D721Med (cell line): ENCODE measurements at places on chromosomes 12 and 14.

- no peak for DNase-seq
Observed at GRCh38 chr12:112971248-112971647, 7.1 kb upstream of the OAS2 start.

DNA sequence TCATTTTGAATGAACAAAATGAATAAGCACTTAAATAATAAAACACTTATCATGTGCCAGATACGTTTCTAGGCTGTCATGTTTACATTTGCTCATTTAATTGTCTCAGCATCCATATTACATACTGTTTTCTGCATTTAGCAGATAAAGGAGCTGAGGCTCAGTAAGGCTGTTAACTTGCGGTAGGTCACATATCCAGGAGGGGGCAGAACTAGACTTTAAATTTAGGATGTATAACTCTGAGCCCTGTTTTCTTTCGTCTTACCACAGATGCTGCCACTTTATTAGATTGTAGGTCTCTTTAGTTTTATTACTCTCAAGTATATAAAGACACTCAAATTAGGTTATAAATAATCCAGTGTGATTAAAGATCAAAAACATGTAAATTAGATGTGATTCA is 17.7 kb downstream of the IRAK4 start:
- DNase-seq = no peak

GRCh38 chr12:53208877-53209463 is 1.9 kb upstream of the ITGB7 start:
- no peak for DNase-seq

- DNase-seq = no peak
Observed at GRCh38 chr12:93785249-93786010, 108.3 kb downstream of the CRADD start.

- no peak for DNase-seq
Observed at GRCh38 chr12:124107351-124107750, 134.3 kb downstream of the ZNF664 start.

DNA sequence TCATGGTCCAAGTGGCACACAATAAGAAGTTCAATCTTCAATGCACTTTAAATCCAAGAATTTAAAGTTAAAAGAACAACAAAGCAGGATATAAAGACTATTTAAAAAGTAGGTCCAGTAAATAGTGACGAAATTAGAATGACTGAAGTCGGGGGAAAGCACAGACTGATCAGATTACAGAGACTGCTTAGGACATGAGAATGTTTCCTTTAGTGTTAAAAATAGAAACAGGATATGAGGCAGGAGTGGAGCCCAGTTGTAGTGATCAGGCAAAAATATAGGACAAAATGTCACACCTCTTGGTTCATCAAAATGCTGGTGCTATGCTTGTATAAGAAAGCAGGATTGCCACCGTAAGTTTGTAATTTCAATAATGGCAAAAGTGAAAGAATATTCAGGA is 52.2 kb upstream of the CD163 start:
- no peak for DNase-seq

DNA sequence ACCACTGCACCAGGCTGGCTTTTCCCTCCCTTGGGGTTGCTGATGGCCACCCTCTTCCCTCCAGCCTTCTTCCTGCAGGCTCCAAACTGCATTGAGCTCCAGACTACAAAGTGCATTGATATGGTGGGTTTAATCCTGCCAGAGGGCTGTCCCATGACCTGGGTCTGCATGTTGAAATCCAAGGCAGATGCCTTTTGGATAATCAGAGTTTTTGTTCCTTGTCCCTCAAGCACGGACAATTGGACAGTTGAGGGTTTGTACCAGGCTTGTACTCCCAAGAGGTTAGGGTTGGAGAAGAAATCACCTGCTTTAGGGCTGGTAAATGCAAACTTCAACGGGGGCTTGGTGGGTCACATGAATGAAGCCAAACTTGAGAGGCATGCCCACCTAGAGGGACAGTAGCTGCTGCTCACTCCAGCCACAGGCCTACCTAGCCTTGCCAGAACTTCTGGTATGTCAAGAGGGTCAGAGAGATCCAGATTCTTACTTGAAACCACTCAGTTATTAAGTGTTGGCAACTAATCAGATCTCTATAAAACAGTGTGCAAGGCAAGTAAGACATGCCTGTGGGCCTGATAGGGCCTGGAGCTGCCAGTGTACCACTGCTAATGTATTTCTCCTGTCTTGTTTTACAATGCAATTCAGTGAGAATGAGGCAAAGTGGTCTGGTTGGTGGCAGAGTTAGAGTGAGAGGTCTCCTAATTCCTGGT is 21.7 kb upstream of the KRT83 start:
- no peak for DNase-seq

DNA sequence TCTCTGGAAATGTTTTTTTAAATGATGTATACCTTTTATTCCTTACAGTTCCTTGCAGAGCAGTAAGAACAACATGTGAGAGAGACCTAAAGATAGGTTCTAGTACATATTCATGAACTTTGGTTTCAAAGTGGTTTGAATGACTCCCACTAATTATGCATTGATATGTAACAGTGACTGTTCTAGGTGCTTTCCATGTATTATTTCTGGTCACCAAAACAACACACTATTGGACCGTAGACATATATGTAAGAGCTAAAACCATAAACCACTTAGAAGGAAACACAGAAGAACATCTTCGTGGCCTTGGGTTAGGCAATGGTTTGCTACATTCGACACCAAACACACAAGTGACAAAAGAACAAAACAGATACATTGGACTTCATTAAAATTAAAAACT is 37.9 kb downstream of the SOX5 start:
- no peak for DNase-seq

GRCh38 chr12:89960011-89960507 is 251.4 kb upstream of the ATP2B1 start:
- DNase-seq = no peak

DNA sequence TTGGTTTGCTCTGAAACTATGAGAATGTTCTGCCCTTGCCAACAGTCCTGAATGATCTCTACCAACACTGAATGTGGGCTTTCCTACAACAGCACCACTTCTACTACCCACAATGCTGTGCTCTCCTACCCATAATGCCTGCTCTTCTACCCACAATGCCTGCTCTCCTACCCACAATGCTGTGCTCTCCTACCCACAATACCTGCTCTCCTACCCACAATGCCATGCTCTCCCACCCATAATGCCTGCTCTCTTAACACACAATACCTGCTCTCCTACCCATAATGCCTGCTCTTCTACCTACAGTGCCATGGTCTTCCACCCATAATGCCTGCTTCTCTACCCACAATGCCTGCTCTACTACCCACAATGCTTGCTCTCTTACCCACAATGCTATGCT is 92.3 kb downstream of the KCNK13 start:
- DNase-seq = no peak

DNA sequence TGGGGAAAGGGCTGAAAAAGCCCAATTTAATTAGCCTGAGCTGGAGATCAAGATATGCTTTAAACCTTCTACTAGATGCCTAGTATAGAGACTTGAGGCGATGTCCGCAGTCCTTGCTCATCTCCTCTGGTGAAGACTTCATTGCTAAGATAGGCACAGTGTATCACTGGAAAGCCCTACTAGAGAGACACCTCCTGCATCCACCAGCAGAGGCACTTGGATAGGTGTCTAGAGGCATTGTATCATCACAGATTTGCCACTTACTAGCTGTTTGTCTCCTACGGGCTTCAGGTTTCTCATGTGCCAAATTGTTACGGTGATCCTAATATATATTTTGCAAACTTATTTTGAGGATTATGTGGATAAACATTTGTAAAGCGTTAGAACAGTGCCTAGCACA is 1048.5 kb downstream of the GALC start:
- no peak for DNase-seq

GRCh38 chr14:50615056-50615455 is 53.0 kb downstream of the SAV1 start:
- no peak for DNase-seq

DNA sequence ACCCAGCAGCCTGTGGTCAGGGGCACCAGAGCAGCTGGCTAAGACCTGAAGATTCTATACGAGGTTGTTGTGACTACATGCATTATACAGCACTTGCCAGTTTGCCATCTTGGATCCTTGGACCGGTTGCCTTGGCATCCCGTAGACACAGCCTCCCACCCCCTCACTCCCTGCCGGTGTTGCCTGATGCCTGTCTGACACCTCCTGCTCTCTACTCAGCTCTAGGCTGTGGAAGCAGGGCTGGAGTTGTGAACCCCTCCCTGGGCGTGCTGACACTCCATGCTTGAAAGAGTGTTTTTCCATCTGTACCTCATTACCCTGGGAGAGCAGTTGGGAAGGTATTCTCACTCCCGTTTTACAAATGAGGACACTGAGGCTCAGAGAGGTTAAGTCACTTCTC is 2.5 kb downstream of the CHGA start:
- no peak for DNase-seq

- no peak for DNase-seq
Observed at GRCh38 chr12:78697817-78698415, 166.7 kb upstream of the SYT1 start.

GRCh38 chr14:66923251-66923650 is 266.0 kb upstream of the GARIN2 start:
- no peak for DNase-seq

DNA sequence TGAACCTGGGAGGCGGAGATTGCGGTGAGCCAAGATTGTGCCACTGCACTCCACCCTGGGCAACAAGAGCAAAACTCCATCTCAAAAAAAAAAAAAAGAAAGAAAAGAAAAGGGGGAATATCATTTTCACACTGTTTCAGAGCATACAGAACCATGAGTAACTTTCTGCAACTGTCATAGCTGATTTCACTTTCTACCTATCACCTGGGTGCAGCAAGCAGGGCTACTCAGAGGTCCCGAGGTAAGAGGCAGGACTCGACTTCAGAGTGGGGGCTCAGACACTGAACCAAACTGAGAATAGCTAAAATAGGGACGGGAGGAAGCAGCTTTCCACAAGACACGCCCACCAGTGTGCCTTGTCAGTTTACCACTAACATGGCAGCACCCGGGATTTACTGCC is 29.8 kb downstream of the OR10P1 start:
- DNase-seq = no peak

DNA sequence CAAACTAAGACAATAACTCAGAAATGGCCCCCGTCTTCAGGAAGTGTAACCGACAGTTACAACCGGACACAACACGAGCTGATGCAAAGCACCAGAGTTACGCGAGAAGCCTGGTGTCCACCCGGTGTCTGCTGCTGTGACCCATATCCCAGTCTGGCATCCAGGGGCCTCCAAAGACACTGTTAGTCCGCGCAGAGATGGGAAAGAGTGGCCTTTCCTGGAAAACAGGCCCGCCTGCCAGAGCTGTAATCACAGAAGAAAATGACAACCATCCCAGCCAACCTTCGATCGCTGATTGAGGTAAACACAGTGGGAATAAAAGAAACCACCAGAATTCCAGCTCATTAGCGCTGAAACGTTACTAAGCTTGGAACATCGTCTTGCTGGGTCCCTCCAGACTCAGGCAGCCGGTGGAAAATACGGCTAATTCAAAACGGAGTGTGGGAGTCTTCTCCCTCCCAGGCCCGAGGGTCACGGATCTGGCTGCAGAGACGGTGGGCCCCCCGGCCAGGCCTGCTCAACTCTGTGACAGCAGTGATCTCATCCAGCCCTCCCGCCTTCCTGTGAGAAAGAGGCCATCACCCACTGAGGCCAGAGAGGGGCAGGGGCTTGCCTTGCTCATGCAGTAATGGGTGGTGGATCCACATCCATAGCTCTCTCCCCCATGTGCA is 273.9 kb upstream of the RTL1 start:
- DNase-seq = no peak

DNA sequence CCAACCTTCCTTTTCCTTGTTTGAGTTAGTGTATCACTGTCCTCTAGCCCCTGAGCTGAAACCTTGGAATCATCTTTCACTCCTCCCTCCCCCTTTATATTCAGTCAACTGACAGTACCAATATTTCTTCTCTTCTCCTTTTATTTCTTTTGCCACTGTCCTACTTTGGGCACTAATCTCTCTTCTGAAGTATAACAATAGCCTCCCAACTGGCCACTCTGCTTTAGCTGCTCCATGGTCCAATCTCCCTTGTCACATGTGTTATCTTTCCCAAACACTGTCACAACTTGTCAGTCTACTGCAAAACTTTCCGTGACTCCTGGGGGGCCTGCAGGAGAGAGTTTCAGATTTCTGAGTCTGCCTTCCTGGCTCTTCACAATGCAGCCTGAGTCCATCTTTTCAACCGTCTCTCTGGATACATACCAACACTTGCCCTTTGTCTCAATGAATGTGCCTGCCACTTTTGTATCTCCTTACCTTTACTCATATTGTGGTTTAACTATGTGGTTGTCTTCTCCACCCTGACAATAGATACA is 471.2 kb downstream of the DIO2 start:
- DNase-seq = no peak

DNA sequence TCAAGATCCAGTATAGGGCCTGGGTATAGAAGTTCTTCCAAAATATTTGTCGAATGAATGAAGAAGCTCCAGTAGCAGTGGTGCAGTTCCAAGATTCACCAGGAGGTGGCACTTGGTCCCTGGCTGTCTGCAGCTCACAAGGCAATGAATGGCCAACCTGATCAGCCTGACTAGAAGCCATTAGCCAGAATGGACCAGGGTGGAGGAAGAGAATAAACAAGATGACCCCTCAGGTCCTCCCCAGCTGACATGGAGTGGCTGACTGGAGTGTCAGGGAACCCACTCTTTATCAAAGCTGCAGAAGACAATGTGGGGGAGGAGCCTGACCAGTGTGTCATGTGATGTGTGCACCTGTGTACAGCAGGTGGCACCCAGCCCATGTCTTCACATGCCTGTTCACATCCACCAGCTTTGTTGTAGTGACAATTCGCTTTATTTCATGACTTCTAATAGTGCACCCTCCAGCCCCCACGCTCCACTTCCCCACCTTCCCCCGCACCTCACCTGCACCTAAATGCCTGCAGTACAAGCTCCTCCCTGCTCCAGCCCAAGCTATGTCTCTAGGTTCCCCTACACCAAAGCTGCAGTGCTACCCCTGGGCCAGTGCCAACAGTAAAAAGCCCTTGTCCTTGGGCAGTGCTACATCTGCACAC is 3.0 kb downstream of the LTBP2 start:
- peak; percentile 44 for DNase-seq

- DNase-seq = no peak
Observed at GRCh38 chr14:99603471-99604277, at the start of gene CCDC85C. Gene CCDC85C (minus strand): TSS chr14:99604207. CDS start chr14:99603959, 248 bp downstream.

- DNase-seq = no peak
Observed at GRCh38 chr12:43655586-43655985, 103.0 kb downstream of the PUS7L start.

DNA sequence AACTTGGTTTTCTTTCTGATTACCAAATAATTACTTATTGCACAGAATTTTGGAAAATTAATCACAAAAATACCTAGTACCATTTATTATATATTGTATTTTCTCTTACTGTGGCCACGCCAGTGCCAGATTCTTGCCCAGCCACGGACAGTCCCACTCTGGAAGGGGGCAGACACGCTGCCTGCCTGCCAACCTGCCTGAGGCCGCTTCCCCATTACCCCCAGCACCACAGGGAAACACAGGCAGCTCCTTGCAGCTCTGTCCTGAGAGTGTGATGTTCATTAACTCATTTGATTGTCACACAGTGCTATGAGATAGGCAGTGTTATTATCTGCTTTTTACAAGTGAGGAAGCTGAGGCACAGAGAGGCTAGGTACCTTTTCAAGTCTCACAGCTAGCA is 46.8 kb downstream of the CACNA1C start:
- no peak for DNase-seq
